H7 (cell line): ENCODE measurements at places on chromosomes 12 and 14.

DNA sequence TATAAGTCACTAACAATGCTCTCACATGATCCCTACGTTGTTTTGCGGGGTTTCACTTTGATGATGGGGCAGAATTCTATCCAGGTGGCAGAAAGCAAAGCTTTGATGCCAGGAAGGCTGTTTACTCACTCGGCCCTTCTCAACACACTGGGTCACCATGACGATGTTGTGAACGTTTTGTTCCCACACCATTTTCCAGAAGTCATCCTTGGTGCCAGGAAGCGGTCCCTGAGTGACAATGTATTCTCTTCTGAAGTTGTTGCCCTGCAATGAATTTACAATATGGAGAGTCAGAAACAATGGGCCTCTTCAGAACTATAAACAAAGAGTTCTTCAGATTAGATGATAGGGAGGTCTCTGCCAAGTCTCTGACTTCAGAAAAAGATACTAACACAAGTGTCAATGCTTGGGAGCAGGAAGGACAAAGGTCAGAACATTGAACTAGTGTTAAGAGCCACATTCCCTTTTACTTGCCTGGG lies 101.3 kb downstream of the PTPRB start:
- no peak for DNase-seq

GRCh38 chr12:1758376-1758775 lies 62.0 kb upstream of the LRTM2 start:
- no peak for DNase-seq

- DNase-seq = no peak
These were observed 11.5 kb downstream of the LIMA1 start for GRCh38 chr12:50271724-50272247.

DNA sequence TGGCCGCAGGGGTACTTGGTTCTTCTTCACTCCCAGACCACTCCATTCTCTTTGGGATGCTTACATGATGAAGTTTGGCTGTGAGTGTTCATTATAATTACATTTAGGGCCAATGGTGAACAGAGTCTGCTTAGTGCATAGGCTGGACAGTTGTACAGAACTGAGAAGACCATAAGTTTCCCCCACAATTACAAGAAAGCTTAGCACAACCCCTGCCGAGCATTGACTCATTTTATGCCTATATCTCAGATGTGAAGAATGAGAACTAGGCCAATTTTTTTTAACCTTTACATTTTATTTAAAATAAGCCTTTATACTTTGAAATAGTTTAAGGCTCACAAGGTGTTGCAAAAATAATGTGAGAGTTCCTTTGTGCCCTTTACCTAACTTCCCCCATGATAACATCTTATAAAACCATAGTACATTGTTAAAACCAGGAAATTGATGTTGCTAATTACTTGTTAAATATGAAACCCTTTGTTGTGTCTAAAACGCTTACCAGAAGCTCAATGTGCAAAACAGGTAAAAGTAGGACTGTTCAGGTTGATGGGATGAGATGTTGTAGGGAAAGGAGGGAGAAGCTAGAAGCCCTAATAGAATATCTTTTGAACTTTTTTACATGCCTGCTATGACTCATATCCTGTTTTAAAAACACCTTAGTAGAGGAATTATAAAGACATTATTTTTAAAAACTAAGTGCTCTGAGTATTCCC lies 47.2 kb downstream of the ALDH1L2 start:
- DNase-seq = no peak

GRCh38 chr14:102440392-102440791 lies 69.2 kb downstream of the ANKRD9 start:
- DNase-seq = no peak

- no peak for DNase-seq
These were observed 102.5 kb upstream of the GPHB5 start for GRCh38 chr14:63421226-63421625.

DNA sequence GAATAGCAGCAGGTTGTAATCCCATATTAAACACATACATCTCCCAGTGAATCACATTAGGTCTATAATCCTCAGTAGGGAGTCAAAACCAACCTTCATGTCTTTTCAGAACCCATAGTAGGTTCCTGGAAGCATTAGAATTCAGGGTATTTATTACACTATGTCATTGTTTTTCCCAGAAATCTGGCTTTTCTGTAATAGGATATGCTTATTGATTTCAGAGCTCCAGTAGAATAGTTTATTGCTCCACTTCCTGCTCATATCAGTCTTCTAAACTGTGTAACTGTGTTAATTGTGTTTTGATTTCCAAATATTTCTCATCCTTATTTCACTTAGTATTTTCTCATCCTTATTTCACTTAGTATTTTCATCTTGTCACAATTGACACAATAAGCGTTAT lies 268.0 kb downstream of the CCDC59 start:
- DNase-seq = no peak

GRCh38 chr14:60922050-60922449 lies 58.8 kb downstream of the TRMT5 start:
- DNase-seq = no peak

DNA sequence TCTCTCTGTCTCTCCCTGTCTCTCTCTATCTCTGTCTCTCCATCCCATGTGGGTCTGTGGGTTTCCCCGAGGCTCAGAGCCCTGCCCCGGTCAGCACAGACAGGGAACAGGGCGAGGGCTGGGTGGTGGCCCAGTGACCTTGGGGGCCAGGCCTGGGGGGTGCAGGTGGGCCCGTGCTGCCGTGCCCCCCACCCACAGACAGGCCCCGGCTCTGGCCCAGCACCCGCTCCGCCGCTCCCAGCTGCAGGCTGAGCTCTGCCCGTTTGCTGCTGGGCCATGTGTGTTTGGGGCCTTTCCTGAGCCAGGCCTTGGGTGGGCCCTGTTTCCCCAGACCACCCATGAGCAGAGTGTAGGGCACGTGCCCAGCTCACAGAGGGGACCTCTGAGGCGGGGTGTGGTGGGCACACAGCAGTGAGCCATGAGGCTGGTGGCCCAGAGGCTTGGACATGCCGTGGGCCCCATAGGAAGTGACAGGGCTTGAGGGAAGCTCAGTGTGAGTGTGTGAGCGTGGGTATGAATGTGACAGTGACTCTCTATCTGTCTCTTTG lies 51.0 kb downstream of the TMEM121 start:
- DNase-seq = no peak

DNA sequence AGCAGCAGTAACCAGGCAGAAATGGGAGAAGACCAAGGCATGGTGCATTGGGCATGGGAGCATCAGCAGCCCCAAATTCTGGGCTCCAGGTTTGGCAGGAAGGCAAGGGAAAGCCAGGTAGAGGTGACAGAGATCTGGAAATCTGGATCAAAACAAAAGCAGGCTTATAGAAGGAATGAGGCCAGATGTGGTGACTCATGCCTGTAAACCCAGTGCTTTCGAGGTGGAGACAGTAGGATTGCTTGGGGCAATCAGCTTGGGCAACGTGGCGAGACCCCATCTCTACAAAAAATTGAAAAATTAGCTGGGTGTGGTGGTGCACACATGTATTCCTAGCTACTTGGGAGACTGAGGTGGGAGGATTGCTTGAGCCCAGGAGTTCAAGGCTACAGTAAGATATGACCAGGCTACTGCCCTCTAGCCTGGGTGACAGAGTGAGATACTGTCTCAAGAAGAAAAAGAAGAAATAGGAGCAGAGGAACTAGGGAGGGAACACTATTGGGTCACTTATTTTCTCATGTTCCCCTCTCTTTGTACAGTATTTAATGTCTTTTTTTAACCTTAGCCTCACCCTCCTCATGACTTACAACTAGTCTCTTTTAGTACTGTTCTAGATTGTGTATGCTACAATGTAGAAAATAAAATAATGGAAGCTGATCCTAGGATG lies 25.1 kb downstream of the SLC4A8 start:
- no peak for DNase-seq

- DNase-seq = no peak
These were observed 74.4 kb upstream of the ANO4 start for GRCh38 chr12:100720016-100720654.

- no peak for DNase-seq
These were observed 565 bp downstream of the CCDC77 start for GRCh38 chr12:402029-402389.

DNA sequence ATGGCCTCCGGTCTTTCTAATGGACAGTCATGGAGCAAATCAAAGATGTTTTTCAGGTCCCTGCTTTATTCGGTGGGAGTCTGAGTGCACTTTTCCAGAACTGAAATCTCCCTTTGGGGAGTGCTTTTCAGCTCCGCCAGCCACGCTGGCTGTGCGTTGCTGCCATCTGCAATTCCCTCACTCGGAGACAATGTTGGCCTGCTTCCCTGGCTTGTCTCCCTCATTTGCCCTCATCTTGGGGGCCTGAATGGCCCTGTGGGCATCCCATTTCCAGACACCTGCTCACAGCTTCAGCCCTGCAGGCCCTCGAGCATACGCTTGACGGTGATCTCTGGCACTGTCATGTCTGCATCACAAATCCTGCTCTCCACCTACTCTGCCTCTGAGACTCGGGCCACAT lies 103.8 kb downstream of the CCDC92 start:
- no peak for DNase-seq

- peak; percentile 40 for DNase-seq
These were observed 1004.4 kb downstream of the AACS start for GRCh38 chr12:126069549-126070165.

- no peak for DNase-seq
These were observed 388.6 kb downstream of the GLT1D1 start for GRCh38 chr12:129241852-129242251.

GRCh38 chr14:103623883-103624482 lies 5.0 kb upstream of the KLC1 start:
- no peak for DNase-seq

- peak; percentile 87 for DNase-seq
These were observed 103.8 kb upstream of the FKBP4 start for GRCh38 chr12:2691006-2691344.

GRCh38 chr12:65274602-65275272 lies 3.7 kb upstream of the MSRB3 start:
- no peak for DNase-seq

- peak; percentile 16 for DNase-seq
These were observed 51.1 kb downstream of the MIS18BP1 start for GRCh38 chr14:45201905-45202304.

- DNase-seq = no peak
These were observed 258.9 kb upstream of the LRIG3 start for GRCh38 chr12:59179231-59179630.

DNA sequence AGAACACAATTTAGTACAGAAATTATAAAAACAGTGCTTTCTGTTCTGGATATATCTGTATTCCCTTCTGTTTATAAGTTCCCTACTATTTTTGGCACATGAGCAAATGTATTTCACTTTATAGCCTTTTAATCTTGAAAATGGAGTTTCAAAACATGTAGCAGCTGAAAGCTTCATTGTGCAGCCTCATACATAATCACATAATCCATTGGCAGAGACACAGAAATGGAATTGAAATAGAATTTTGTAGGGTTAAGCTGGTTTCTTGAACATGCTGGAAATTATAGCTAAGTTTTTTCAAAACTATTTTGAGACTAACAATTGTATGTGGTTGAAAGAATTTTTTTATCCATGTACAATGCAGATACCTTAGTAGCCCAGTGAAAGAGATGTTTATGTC lies 614.3 kb upstream of the MDGA2 start:
- DNase-seq = no peak

GRCh38 chr14:95490727-95491451 lies 25.6 kb downstream of the SYNE3 start:
- DNase-seq = no peak

- DNase-seq = peak; percentile 95
These were observed 7.7 kb upstream of the INF2 start for GRCh38 chr14:104681689-104682074.

DNA sequence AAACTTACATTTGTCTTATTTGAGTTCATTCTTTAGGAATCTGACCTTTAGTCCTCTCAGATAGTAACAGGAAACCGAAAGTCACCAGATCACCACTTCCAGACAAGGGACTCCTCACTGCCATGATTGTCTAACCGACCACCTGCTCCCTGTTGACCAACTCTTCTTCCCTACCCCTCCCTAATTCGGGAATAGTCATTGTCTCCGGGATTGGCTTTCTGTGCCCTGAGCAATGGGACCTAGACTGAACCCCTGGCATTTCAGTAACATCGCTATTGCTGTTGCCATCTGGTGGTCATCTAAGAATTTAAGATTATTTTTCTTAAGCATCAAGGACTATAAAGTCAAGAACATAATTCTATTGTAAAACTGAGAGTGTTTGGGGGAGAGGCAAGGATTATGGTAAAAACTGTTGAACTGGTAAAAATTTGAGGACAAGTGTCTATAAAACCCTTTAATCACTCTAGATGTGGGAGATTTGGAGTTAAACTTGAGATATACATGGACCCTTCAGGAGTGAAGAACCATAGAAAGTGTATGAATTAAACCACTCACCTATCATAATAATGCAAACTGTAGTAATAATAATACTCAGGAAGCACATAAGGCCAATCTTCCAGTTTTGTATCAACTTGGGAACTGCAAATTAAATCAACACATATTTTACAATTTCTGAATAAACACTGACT lies 6.3 kb downstream of the CLEC2A start:
- peak; percentile 60 for DNase-seq

DNA sequence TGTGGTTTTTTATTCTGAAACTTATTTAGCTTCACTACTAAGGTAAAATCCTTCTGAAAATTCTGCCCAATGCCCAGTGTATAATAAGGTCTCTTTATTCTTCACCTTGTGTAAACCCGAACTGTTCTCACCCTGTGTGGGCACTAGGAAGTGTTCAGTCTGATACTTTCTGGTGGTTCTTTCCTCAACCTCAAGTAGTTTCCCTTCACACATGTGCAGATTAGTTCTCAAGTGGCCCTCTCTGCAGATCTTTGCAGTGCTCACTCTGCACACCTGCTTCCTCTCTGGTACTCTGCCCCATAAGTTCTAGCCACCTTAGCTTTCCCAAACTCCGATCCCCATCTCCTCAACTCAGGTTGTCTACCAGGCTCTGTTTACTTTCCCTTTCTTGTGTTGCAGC lies 61.6 kb downstream of the RAD51B start:
- no peak for DNase-seq

- no peak for DNase-seq
These were observed 150.2 kb downstream of the CCDC91 start for GRCh38 chr12:28340261-28341045.

DNA sequence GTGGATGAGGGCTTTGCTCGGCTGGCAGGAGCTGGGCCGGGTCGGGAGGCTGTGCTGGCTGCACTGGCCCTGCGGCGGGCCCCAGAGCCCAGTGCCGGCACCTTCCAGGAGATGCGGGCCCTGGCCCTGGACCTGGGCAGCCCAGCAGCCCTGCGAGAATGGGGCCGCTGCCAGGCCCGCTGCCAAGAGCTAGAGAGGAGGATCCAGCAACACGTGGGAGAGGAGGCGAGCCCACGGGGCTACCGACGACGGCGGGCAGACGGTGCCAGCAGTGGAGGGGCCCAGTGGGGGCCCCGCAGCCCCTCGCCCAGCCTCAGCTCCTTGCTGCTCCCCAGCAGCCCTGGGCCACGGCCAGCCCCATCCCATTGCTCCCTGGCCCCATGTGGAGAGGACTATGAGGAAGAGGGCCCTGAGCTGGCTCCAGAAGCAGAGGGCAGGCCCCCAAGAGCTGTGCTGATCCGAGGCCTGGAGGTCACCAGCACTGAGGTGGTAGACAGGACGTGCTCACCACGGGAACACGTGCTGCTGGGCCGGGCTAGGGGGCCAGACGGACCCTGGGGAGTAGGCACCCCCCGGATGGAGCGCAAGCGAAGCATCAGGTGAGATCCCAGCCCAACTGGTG lies 11.5 kb downstream of the ARHGEF40 start:
- DNase-seq = peak; percentile 57

GRCh38 chr14:59511916-59512575 lies 27.7 kb downstream of the JKAMP start:
- DNase-seq = peak; percentile 62

GRCh38 chr14:83172363-83172762 lies 1638.7 kb upstream of the SEL1L start:
- DNase-seq = no peak

- no peak for DNase-seq
These were observed 292.9 kb downstream of the MED13L start for GRCh38 chr12:115984616-115985015.

- peak; percentile 99 for DNase-seq
These were observed at the start of gene KIF26A for GRCh38 chr14:104138098-104138717. Gene KIF26A, plus strand, starts transcription at chr14:104138587. Its CDS starts 136 bp downstream, at chr14:104138723.
